ENCODE measurements at places on chromosomes 11 and 22.

DNA sequence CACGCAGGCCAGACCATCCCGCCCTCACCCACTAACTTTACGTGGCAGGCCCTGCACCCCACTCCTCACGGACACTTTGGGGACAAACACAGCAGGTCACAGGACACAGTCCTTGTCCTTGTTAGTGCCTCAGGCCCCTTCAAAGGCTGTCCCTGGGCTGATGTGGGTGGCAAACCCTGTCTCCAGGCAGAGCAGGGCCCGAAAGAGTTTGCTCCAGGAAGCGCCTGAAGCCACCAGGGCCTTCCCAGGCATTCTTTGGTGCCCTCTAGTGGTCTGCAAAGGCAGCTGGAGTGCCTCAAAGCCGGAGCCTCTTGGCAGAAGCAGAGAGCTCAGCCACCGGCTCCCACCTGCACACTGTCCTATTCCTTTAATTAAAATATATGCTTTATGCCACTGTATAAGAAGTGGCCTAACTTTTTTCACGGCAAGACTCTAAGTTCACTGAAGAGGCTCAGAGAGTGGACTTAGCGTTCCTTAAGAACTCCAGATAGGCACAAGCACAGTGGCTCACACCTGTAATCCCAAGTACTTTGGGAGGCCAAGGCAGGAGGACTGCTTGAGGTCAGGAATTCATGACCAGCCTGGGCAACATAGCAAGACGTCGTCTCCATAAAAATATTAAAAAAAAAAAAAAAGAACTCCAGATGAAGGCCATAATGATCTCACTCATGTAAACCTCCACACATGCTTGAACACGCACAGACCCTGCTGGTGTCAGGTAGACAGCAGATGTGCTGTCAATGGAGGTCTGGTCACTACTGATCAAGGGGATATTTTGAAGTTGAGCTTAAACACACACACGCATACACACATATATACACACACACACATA lies 11.1 kb downstream of the TXN2 start:
- peak; percentile 88 for DNase-seq

DNA sequence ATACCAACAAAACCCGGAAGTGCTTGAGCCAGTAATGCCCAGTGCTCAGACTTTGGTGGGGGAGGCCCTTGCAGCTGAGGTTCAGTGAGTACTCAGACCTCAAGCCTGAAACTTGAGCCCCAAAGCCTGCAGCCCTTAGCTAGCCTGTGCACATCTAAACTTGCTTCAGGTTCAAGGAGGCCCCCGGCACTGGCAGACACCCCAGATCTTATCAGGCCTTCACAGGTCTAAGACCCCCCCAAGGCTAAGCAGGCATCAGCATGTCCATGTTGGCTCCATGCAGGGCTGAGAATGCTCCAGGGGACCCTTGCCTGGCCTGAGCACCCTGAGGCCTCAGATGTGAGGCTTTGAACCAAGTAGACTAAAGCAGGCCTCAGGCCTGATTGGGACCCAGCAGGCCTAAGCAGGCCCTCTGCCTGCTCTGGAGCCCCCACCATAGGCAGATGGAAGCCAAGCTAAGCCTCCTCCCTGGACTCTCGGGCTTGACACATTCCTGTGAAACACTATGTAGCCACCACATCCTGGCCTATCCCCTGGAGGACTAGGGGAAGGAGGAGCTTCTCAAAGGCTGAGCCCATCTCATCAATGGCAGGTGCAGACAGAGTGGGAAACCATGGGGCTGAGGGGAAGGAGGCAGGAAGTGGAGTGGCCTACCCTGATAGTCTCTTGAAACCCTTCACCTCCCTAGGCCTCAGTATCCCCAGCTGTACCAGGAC lies 1.2 kb upstream of the CASTOR1 start:
- no peak for DNase-seq

GRCh38 chr11:68684385-68685356 lies at the start of gene GAL:
GAL (plus strand) TSS chr11:68684544; CDS start chr11:68684924, 380 bp downstream.
- peak; percentile 41 for DNase-seq

DNA sequence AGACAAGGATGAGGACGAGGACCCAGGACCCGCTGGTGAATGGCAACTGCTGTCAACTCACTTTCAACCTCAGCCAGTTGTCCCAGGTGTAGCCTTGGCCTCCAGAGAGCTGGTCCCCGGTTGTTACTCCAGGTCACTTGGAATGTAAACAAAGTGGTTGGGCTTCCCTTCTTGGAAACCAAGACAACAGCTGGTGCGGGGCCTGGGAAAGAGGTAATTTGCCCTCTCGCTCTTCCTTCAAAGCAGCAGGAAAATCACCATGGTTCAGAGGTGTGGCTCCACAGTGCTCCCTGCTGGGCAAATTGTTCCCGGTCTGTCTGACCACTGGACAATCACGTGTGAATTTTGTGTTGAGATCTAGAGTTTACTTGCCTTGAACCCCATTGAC lies 15.0 kb downstream of the SLC1A2 start:
- DNase-seq = peak; percentile 9

GRCh38 chr11:120589376-120589775 lies 77.8 kb downstream of the GRIK4 start:
- no peak for DNase-seq

DNA sequence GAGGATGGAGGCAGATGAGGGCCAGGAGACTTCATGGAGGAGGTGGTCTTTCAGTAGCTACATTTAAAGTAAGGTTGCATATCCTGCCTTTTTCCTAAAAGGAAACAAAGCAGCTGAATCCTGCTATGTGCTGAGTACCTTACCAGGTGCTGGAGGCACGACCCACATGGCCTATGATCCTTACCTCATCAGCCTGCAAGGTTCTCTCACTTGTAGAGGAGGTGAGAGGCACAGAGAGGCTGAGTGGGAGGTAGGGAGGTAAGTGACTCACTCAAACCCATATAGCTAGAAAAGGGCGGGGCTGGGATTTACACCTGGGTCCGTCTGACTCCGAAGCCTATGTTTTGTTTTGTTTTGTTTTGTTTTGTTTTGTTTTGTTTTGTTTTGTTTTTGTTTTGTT lies 75.8 kb downstream of the BUD13 start:
- DNase-seq = no peak

DNA sequence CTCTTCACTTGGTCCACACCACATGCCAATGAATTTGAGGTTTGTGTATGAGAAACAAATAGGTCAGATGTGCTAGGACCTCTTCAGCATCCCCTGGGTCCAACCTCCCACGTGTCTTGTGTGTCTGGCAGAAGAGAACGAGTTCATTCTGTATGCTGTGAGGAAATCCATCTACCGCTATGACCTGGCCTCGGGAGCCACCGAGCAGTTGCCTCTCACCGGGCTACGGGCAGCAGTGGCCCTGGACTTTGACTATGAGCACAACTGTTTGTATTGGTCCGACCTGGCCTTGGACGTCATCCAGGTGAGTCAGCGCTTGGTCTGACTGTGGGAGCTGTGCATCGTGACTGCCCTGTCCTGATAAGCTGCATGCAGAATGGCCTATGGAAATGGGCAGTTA lies 101.0 kb upstream of the SORL1-AS1 start:
- DNase-seq = no peak

DNA sequence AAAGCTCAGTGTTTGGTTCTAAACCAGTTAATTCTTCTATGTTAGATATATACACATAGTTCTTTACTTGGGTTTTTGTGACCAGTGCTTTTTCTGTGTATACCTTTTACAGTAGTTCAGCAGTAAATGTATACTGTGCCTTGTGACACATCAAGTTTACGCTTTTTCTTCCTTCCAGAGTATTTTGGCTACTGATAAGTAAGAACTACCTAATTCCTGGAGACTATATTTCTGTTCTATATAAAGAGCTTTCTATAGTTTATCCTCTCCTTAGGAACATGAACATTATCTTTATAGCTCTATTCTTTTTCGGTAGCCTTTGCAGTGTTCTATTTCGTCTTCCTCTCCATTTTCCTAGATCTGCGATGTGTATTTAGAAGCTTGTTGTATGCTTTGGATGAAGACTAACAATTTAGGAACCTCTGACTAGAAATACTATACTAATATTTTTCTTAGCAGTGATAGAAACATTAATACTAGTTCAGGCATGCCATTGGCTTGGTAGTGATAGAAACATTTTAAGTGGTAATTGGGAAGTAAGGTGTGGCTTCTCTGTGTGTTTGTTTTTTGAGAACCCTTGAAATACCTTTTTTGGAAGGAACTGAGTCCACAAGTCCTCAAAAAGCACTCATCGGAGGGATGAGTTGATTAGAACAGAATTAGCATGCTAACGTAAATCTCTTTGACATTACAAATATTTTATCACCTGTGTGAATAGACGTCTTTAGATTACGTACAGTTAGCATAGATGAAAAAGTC lies 74.6 kb downstream of the ARHGEF12 start:
- DNase-seq = no peak

GRCh38 chr11:45489281-45489905 lies 176.0 kb downstream of the CHST1 start:
- DNase-seq = no peak

DNA sequence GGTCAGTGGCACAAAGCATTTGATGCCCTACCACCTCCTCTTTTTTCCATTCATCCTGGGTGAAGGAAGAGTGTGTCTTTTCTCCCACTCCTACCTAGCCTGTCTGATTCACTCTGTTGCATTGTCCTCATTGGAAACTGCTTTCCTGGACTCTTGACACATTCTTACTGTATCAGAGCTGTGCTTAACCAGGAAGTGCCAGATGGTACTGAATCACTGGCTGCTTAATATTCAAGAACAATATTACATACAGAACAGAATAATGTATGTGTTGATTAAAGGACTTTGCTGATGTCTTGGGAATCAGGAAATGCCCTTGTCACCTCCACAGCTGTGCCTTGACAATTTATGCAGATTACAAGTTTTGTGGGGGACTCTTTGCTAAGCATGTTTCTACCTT lies 44.4 kb downstream of the SVIP start:
- no peak for DNase-seq

DNA sequence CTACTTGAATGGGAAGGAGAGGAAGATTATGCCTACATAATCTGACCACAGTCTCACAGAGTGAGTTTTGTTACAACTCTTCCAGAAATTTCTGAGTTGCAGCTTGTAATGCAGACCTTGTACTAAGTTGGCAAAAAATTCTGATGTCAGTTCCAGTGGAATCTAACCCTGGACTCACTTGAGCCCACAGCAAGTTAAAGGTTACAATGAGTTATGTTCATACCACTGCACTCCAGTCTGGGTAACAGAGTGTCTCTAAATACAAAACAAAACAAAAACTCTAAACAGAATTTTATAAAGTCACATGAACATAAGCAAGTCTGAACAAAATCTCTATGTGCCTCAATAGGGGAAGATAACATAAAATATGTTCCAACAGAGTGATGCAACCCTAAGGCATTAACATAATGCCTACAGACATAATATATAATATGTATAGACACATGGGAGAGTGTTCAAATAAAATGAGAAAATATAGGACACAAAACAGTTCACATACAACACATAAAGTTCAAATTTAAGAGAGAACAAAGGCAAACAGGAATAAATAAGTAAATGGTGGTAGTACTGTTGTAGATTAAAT lies 1.1 kb downstream of the GLYAT start:
- no peak for DNase-seq

- DNase-seq = peak; percentile 91
Observed at GRCh38 chr22:29701155-29701999, 18.4 kb upstream of the CABP7 start.

GRCh38 chr11:124864892-124865180 lies 396 bp upstream of the ROBO3 start:
- no peak for DNase-seq

DNA sequence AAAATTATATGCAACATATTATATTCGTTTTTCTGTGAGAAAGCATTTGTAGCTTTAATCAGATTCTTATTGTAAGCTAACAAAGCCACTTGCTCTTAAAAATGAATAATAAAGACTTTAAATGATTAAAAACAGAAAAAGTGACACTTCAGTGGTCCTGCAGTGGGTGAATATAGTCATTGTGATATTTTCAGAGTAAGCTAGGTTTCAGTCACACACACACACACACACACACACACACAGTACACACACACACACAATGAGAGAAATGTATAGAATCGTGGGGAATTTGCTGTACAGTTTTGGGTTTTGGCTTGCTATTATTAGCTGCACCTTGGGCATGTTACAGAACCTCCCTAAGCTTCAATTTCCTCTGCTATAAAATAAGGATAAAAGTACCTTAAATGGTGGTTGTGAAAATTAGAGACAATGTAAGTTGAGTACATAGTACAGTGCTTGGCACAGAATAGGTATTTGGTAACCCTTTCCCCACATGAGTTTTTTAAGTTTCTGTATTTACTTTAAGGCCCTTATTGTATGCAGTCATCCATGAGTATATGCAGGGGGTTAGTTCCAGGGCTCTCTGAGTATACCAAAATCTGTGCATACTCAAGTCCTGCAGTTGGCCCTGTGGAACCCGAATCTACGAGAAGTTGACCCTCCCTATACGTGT lies 39.8 kb downstream of the CSTPP1 start:
- no peak for DNase-seq

DNA sequence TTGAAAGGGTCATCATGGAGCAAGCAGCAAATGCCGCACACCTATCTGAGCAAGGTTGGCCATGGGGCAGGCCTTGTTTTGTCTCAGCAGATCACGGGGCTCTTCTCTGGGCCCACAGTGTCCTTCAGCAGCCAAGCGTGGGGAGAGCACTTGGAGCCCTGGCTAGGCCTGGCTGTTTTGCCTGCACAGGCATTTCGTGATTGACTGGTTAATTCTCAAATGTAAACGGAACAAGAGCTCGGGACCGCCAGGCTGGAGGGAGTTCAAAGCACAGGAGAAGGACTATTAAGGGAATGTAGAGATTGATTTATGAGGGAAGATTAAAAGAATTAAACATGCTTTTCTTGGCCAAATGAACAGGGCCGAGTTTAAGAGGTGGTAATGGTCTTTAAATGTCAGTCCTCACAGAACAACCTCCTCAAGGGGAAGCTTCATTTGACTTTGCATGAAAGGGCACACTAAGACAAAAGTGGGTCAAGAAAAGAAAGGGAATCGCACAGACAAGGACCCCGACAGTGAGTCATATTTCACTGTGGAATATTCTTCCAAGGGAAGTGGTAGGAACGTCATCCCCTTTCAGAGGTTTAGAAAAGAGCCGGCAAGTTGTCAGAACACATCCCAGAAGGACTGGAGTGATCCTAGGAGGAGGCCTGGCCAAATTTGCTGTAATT lies 20.7 kb downstream of the SPON1 start:
- no peak for DNase-seq

DNA sequence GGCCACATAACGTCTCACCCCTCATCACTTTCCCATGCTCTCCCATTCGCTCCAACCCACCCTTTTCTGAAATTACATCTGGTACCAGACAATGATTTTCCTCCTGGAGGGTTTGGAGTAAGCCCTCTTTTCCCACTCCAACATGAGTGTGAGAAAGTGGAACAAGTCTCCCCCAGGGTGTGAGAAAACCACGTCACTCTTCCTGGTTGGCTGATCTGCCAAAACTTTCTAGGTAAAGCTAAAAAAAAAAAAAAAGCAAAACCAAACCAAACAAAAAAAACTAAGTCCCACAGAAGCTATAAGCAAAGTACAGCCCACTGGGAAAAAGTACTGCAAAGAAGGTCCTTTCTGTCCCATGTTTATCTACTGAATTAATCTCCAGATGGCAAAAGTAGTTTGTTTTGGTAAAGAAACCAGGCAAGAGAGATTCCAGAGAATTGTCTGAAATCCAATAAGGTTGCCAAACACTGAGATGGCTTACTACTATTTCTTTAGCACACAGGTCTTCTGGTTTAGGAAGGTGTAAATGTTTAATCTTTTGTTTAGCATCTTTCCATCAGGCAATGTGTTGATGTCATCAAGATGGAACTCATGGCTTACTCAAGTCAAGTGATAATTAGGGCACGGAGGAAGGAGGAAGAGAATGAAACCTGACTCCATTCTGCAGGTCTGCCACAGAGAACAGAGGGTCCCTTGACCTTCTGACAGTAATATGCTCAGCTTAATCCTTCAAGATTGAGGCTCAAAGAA lies 395.6 kb downstream of the LARGE1 start:
- DNase-seq = no peak

GRCh38 chr11:128279866-128280265 lies 307.5 kb downstream of the ETS1 start:
- no peak for DNase-seq
